ENCODE measurements at places on chromosomes 13 and 19. TPM values are rescaled to one million over a fixed set of nuclear protein-coding genes. Genes with fewer than 3 reads are reported as not detected.

- no peaks in the 10 kb centered on the region for H3K36me3 ChIP-seq
- no peaks in the 10 kb centered on the region for H3K27me3 ChIP-seq
- no peaks in the 10 kb centered on the region for H3K4me1 ChIP-seq
- DNase-seq, result no peak
- H3K4me3 ChIP-seq, result no peak overlapping the region
Observed at GRCh38 chr19:12974301-12975220, 5.2 kb downstream of the DAND5 start.

DNA sequence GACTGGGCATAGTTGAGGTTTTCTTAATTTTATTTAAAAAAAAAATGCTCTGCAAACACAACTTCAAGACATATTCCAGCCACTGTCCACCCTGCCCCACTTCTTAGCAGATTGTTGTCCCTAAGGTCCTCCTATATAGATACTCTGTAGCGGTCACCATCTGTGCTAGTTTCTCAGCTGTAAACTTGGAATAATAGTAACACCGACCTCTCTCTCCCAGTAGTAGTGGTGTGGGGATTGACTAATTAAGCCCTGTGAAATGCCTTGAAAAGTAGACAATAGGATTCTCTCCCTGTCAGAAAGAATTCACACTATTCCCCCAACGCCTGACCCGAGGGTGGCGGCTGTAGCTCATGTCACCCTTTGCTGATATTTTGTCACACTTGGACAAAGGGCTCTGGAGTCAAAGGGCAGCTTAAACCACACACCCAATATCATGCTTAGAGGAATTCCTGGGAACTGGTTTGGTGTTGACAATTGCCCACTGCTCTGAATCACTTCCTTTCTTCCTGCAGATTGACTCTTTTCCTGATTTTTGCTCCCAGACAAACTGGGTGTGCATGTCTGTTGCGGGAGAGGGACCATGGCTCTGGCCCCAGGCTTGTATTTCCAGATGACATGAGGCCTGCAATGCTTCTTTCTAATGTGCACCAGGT, 9.2 kb upstream of the SERP2 start:
- no peak for DNase-seq
- no peak overlapping the region for H3K4me3 ChIP-seq
- H3K4me1 ChIP-seq, result no peaks in the 10 kb centered on the region
- no peaks in the 10 kb centered on the region for H3K36me3 ChIP-seq
- no peak overlapping the region for H3K27ac ChIP-seq

- H3K36me3 ChIP-seq, result no peaks in the 10 kb centered on the region
- no peak for DNase-seq
Observed at GRCh38 chr13:47252627-47253026, 355.8 kb upstream of the HTR2A start.

DNA sequence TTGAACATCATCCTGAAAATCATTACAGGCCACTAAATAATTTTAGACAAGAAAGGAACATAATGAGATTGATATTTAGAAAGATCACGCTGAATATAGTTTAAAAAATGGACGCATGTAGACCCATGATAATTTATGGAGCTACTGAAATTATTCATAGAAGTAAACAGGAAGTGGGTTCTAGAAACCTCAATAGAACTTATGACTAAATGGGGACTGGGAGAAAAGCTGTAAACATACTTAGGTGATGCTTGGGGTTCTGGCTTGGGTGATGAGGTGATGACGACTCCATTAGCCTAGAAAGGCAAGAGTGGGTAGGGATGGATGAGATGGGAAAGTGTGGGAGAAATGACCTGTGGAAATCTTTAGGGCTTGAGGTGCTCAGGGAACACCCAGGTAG, 484.0 kb downstream of the MYO16 start:
- no peaks in the 10 kb centered on the region for H3K36me3 ChIP-seq
- no peak for DNase-seq
- no peak overlapping the region for H3K27ac ChIP-seq
- H3K4me3 ChIP-seq, result no peak overlapping the region
- H3K4me1 ChIP-seq, result no peaks in the 10 kb centered on the region

The DCT gene
- total RNA-seq, result 0.88 TPM

The ATP7B gene
- total RNA-seq, result 9.8 TPM

The ZNF229 gene
- total RNA-seq, result 23.7 TPM

The TUBA3C gene
- total RNA-seq, result not detected

DNA sequence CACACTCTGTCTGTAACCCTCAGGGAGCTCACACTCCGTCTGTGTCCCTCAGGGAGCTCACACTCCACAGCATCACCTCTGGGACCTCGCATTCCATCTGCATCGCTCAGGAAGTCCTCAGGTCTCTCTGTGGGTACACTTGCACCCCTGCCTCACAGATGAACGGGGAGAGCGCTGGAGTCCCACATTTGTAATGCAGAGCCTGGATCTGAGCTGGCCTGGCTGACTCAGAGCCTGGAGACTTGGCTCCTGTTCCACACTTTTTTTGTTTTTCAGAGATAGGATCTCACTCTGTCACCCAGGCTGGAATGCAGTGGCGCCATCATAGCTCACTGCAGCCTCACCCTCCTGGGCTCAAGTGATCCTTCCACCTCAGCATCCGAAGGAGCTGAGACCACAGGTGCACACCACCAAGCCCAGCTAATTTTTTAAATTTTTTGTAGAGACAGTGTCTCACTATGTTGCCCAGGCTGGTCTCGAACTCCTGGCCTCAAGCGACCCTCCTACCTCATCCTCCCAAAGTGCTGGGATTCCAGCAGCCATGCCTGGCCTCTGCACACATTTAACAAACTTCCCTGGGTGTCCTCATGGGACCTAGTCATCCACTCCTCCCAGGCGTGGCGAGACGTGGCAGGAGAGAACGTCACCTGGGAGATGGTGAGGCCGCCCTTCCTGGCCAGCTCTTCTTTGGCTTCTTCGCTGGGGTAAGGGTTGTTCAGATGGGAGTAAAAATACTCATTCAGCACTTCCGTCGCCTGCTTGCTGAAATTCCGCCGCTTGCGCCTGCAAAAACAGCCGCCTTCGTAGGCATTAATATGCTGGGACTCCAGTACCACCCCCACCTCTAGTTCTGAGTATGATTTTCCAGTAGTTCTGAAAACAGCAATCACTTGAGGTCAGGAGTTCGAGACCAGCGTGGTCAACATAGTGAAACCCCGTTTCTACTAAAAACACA, 31.0 kb downstream of the CILP2 start:
- H3K4me1 ChIP-seq, result no peaks in the 10 kb centered on the region
- no peak overlapping the region for H3K27ac ChIP-seq
- H3K36me3 ChIP-seq, result no peaks in the 10 kb centered on the region
- DNase-seq, result no peak

The ZNF793 gene
- 14.1 TPM for total RNA-seq

DNA sequence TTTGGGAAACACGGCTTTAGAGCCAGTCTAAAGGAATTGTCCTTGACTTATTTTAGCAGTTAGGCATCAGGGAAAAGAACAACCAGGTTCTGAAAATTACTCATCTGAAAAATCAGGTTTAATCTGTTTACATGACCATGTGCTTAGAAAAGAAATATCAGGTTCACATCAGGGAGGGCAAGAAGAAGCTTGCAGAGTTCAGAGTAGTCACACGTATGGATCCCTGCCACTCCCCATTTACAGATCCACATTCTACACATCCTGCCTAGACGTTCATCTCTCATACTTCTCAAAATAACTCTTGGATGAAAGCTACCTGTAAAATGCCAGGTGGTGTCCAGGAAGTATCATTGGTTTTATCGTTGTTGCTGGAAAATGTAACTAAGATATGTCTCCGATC, 14.0 kb upstream of the PHF11 start:
- no peaks in the 10 kb centered on the region for H3K27me3 ChIP-seq
- H3K36me3 ChIP-seq, result no peaks in the 10 kb centered on the region
- H3K27ac ChIP-seq, result no peak overlapping the region
- H3K4me3 ChIP-seq, result no peak overlapping the region
- no peak for DNase-seq

DNA sequence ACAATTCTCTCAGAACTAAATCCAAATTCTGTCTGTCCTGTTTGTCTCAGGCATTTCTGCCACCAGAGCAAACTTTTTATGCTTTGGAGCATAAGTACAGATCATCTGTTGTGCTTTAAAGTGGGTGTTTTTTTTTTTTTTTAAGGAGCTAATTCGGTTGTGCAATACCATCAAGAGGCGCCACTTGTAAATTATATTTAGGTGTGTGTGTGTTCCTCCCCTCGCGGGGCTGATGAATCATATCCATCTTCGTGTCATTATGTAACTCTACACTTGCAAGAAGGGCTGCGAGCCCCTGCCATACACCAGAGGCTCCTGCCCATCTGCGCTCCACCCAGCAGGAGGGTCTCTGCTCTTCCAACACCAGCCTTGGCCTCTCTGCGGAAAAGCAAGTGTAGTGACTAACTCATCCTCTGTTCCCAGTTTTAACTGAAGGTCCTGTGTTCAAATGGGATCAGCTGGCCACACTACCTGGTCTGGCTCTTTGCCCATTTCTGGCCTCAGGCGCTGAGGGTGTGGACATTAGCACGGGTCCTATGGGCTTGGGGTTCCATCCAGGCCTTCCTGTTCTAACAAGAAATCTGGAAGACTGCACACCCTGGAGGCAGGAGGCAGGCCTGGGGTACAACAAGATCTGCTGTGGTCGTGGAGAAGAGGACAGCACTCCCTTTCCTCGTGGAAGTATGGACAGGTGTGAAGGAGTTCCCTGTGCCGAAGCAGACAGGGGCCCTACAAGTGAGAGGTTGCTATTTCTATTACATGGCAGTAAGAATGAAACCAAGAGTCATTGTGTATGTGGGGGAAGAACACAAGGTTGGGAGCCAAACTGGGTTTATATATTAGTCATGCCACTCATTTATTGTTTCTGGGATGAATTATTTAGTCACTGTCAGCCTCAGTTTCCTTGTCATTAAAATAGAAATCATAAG, 96.1 kb upstream of the MBNL2 start:
- no peaks in the 10 kb centered on the region for H3K4me1 ChIP-seq
- H3K36me3 ChIP-seq, result no peaks in the 10 kb centered on the region
- H3K4me3 ChIP-seq, result no peak overlapping the region

The CYP2B6 gene
- total RNA-seq, result not detected

- H3K4me3 ChIP-seq, result no peak overlapping the region
- no peak overlapping the region for H3K27ac ChIP-seq
- H3K27me3 ChIP-seq, result no peaks in the 10 kb centered on the region
- no peaks in the 10 kb centered on the region for H3K36me3 ChIP-seq
- H3K4me1 ChIP-seq, result no peaks in the 10 kb centered on the region
Observed at GRCh38 chr13:34594507-34594906, 347.6 kb upstream of the NBEA start.

DNA sequence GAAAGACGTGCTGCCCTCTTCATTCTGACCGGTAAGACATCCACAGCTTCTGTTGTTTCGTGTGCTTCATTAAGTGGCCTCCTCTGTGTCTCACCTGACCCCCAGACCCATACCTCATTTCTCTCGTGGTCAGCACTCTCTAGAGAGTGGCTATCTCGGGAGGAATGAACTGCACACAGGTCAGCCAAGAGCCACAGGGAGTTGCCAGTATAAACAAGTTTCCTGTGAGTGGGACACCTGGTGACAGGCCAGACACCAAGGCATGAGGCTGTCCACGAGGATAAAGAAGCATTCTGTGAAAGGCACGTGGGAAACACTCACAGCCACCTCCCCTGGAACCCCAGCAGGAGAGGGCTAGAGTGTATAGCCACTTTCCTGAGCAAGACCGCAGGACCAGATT, 115.8 kb downstream of the NUFIP1 start:
- no peak overlapping the region for H3K4me3 ChIP-seq
- no peaks in the 10 kb centered on the region for H3K36me3 ChIP-seq

The DEDD2 gene
- total RNA-seq, result 8.2 TPM

The IL11 gene
- not detected for total RNA-seq

GRCh38 chr19:18833141-18833476, 1.4 kb downstream of the UPF1 start:
- H3K4me3 ChIP-seq, result peak overlapping the region; percentile 70
- peaks cover 6% of the 10 kb centered on the region for H3K4me1 ChIP-seq
- no peaks in the 10 kb centered on the region for H3K27me3 ChIP-seq
- no peaks in the 10 kb centered on the region for H3K36me3 ChIP-seq
- H3K27ac ChIP-seq, result peak overlapping the region; percentile 78

Measured in uterus (tissue), 4 donors.